ENCODE measurements at places on chromosomes 7 and 10.

- DNase-seq: no peak
Measured at GRCh38 chr10:3532644-3533043, 252.4 kb downstream of the KLF6 start.

DNA sequence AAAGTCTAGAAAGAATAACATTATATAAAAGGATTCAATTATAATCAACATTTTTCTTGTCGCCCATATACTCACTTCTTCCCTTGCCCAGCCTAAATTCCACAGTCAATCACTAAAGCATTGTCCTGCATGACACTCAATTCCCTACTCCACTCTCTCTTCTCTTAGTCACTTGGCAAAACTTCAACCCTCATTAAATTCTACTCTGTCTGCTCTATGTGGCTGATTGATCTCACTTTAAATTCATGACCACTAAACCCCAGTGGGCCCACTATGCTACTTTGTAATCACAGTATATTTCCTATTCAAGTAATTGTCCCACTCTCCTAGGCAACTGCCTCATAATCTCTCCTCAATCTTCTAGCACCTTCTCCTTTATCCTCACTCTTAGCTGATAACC is 54.1 kb downstream of the MTERF1 start:
- no peak for DNase-seq

DNA sequence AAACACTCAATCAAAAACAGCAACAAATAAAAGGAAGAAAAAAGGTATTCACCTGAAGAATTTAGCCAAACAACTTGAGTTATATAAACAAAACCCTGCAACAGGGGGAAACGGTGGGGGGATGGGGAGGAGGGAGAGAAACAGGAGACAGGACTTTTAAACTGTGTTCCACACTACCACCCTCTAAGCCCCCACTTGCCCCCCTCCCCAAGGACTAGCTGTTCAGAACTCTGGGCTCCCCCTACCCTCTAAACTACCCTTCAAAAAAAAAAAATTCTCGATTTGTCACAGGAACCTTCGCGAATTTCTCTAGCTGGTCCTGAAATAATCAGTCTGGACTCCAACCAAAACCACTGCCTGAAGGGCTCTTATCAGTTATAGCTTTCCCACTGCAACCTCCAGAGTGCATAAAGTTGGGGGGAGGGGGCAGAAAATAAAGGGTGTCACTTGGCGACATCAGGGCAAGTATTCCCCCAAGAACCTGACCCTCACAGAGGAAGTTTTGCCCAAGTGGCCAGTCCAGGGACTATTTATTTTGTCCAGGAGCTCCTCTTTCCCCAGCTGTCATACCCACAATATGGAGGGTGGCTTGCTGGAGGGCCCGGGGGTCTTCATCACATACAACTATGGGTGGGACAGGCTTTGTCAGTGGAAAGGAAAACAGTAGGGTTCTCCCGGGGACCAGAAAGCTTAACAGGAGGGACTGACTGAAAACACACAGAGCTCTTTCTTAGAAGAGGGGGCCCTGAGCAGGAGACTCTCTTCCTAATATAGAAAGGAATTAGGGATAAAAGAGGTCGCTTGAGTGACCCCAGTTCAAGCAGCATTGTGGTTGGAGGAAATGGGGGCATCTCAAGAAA is 1.3 kb downstream of the UBE2H start:
- DNase-seq: no peak

DNA sequence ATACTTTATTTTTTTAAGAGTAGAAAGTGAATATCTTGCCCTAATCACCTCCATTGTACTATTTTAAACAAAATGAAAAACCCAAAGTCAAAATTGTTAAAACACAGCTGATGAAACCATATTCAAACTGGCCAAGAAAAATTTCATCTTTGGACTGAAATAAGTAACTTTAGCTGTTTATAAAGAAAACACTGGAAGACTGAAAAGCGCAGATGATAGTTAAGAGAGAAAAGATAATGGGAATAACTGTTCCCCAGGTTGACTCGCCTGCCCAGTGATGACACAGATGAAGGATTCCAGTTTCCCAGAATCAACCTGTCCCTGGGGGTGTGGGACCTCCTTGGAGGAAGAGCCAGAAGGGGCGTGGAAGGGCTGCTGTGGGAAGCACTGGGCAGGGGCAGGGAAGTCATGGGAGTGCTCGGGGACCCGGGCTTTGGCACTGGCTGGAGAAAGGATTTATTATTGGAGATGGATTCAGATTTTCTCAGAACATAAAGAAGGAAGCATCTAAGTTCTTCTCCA is 43.1 kb downstream of the DENND2A start:
- no peak for DNase-seq

DNA sequence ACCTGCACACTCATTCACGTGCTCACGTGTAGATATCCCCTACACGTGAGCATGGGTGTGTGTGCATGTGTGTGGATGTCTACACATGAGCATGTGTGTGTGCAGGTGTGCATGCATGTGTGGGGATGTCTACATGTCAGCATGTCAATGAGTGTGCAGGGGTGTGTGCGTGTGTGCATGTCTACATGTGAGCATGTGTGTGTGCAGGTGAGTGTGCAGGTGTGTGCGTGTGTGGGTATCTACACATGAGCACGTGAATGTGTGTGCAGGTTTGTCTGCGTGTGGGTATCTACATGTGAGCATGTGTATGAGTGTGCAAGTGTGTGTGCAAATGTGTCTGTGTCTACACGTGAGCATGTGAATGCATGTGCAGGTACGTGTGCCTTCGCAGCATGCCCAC is 274.8 kb downstream of the PTPRN2 start:
- DNase-seq: no peak

DNA sequence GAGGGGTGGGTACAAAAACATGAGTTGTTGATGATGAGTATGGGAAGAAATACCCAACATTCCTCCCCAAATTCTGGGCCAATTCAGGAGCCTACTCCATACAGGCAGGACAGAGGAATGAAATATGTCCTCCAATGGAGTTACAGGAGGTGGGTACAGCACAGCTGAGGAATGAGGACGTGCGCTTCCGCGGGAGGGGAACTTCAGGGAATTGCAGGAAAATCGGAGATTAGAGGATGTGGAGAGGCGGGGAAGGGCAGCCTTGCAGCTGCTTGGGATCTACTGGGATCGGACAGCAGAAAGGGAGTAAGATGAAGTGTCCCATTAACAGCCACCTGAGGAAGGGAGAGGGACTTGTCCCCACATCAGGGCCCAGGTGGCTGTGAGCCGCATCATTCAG is 50.2 kb downstream of the PDIA4 start:
- no peak for DNase-seq

GRCh38 chr10:44476409-44477045 is 91.6 kb upstream of the CXCL12 start:
- no peak for DNase-seq

DNA sequence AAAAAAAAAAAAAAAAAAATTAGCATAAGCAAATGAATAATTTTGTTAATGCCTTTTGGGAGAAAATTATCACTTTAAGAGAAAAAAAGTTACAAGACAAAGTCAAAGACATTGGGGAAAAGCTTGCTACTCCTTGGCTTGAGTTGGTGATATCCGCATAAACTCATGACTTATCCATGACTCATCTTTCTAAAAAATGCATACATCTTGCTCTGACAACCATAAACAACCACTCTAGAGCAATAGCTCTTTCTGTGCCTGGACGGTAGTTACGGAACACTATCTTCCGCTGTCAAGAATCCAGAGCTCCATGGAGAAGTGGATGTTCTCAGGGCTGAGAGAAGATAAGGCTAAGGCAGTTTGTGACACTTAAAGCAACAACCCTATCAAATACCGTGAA is 281.1 kb upstream of the PFKP start:
- DNase-seq: no peak

DNA sequence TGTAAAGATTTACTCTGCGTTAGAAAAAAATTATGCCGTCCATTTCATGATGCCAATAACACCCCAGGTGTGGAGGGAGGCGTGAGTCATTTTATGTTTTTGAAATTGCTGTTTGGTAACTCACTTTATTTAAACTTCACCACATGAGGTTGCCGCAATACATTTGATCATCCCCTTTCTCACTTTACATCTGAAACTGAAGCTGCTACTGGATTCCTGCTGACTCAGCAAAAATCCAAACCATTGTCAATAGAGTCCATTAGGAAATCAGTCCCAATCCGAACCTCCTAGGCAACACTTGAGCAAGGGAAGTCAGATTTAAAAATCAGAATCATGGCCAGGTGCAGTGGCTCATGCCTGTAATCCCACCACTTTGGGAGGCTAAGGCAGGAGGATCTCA is 136.6 kb upstream of the SVIL start:
- DNase-seq: no peak

- no peak for DNase-seq
Measured at GRCh38 chr7:47515305-47515834, 66.5 kb downstream of the TNS3 start.

DNA sequence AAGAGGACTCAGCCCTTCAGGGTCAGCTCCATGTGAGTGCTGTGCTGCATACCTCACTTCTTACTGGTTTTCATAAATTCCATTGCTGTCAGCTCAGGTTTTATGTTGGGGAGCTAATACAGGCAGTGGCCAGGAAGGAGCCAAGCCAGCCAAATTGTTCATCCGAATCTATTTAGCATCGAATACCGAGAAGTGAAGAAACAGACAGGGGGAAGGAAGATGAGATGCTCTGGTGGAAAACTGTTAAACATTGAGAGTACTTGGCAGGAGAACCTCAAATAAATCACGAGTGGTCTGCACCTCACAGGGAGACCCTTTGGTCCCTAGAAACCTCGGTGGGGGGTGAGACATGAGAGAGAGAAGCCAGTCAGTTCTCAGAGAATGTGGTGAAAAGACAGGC is 196.0 kb upstream of the TMEM72 start:
- no peak for DNase-seq

DNA sequence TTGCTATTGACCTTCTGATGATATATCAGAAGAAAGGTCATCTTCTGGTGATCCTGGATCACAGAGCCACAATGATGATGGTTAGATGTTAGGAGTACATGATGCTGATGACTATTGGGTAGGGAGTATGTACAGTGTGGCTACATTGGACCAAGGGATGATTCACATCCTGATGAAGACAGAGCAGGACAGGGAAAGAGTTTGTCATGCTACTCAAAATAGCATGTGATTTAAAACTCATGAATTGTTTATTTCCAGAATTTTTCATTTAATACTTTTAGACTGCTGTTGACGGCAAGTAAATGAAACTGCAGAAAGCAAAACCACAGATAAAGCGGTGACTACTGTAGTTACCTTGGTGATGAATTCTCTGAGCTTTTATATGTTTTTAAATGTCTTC is 397.3 kb downstream of the PPP1R3A start:
- DNase-seq: no peak

- no peak for DNase-seq
Measured at GRCh38 chr10:97882142-97883091, 32.8 kb downstream of the GOLGA7B start.

- no peak for DNase-seq
Measured at GRCh38 chr7:105185290-105186010, 171.4 kb downstream of the KMT2E start.

GRCh38 chr7:47622946-47623640 is 41.2 kb upstream of the TNS3 start:
- DNase-seq: peak; percentile 94

GRCh38 chr10:32263300-32263699 is 83.7 kb downstream of the EPC1 start:
- no peak for DNase-seq

GRCh38 chr7:120799813-120800475 is 58.0 kb downstream of the TSPAN12 start:
- DNase-seq: no peak

DNA sequence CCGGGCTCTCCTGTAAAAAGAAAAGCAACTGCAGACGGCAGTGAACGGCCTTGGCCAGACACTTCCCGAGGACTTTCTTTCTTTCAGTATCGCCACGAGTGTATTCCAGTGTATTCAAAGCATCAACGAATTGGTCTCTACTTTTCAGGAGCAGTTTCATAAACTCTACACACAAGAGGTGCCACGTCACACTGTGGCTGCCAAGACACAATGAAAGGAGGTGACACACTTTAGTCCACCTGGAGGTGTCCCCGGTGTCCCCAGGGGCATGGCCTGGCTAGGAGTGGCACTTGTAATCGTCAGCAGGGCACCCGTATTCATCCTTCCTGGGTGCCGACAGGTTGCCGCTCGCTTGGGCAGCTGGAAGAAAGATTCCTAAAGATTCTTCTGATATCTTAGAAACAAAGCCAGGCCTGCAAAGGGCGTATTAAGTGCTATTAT is 5.0 kb downstream of the TNS3 start:
- no peak for DNase-seq

DNA sequence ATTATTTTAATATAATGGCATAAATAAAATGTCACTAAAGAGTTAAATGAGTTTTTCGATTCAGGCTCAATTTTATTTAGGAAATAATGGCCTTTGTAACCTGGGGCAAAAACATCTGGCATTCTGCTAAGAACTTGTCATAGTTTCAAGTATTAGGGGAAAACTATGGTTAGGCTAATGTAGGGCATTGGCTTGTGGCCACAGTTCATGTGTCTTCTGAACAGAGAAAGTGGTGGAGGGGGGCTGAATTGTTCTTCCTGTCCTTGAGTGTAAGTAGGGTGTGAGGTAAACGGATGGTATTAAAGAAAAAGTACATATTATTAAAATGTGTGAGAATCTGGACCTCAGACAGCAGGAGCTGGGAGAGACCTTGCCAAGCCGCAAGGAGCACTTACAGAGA is 69.1 kb upstream of the KLF14 start:
- DNase-seq: no peak

DNA sequence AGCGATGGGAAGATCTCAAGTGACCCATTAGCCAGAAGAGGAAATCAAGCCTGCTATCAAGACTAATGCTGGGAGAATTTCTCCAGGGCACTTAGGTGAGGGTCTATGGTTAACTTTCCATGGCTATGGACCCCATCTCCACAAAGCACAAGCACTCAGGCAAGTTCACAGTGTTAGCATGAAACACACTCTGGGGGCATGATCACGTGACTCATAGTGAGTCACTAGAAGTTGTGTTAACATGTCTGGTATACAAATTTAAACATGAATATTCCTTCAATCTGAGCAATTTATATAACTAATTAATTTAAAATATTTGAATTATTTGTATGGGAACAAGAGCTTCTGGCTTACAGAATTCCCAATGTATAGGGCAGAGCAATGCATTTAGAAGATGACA is 131.8 kb downstream of the FAM204A start:
- DNase-seq: no peak

GRCh38 chr10:93516006-93516380 is 19.6 kb downstream of the CEP55 start:
- DNase-seq: no peak

- peak; percentile 26 for DNase-seq
Measured at GRCh38 chr7:23696916-23697441, 13.0 kb upstream of the STK31 start.

DNA sequence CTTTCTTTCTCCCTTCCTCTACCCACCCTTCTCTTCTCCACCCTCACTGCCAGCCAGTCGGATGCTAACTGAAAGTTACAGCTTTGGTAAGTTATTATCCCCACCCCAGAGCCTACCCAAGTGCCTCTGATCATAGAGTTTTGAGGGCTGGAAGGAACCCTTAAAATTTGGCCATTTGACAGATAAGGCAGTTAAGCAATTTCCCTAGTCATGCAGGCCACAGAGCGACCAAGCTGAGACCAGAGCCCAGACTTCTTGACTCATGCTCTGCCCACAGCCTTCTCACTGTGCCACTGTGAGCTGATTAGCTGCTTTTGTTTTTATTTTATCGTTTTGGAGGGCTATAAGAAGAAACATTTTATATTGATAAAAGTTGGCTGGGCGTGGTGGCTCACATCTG is 17.2 kb downstream of the SAP25 start:
- DNase-seq: no peak

Measured in renal pelvis (tissue), 12 donors.